HuH-7.5 (cell line): ENCODE measurements at places on chromosomes 3 and 15.

DNA sequence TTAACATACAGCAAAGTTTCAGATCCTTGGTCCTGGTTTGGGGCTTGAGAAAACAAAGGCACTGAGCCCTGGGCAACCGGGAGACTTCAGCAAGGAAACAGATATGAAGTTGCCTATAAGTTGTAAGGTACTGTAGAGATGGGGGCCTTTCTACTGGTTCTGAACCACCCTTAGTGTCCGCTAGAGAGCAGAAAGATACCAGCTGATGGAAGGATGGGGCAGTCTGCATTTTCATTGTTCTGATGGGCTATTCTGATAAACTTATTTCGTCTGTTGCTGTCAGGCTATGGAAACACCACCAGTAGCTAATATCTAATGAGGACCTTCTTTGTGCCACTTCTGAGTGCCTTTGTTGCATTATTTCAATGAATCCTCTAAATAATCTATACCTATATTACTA, 38.7 kb downstream of the FGD5 start:
- DNase-seq: no peak

GRCh38 chr3:114274929-114275328, 18.9 kb upstream of the TIGIT start:
- no peak for DNase-seq

DNA sequence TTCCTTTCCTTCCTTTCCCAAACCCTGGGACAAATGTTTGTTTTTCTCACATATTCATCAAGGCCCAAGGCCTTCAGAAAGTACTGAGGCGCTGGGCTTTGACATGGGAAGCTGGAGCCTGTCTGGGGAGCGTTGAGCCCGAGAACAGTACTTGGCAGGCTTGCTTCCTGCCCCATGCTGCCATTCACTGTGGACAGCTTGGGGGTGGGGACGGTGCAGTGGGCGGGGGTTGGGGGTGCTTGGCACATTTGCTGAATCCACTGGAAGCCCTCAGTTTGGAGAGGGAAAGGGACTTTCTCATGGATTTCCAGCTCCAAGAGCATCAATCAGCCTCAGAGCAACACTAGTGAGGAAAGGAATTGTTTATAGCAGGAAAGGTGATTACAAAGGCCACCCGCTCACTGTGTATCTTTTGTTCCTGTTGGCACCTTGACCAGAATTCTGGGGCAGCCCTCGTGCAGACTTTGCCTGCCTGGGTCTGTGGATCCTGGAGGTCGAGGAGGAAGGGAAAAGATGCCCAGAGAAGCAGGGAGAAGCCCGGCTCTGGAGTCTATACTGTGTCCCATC, 199.8 kb upstream of the RGMA start:
- DNase-seq: no peak

DNA sequence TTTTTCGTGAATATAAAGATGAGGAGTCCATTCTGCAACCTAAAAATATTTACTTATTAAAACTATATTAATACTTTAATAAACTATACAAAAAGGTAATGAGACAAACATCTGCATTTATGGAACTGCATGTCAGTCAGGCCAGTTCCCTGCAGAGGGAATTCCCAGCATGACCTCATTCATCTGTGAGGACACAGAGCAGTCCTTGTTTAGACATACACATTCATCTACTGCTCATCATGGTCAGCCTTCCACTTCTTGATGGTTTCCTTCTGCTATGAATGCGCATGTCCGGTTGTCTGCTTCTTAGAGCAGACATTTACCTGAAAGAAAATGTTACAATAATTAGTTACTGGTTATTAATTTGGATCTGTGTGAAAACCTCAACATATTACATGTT, 3.3 kb upstream of the ACTR8 start:
- no peak for DNase-seq

DNA sequence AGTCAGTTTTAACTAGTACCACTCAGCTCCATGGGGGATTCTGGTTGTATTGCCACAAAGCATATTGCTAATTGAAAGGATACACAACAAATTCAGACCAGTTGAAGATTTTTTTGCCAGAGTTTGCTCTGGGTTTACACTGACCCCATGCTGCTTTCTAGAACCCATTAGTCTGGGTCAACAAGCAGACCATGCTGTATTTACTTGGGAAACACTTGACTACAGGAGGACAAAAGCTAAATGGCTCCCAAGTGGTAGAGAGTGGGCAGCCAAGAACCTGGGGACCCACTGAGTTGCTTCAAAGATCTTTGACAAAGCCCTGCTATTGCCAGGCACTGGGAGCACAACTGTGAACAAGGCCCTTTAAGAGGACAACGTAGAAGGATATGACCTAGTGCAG, 86.8 kb upstream of the PSMD6 start:
- no peak for DNase-seq

- no peak for DNase-seq
Observed at GRCh38 chr15:67855842-67856241, 16.0 kb upstream of the RNU6-1 start.

DNA sequence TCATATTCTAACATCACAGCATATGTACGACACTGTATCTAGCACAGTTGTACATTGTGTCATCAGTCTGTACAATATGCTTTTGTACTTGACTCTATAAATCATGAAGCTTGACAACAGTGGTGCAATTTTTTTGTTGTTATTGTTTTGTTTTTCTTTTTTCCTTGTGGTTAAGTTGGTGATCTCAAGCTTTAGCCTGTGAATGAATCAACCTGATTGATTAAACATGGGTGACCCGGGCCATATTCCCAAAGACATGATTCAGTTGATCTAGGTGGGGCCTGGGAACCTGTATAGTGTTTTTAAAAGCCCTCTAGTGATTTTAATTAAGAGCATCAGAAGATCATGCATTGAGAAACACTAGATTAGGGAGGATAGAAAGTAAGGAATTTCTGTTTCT, 101.8 kb upstream of the AADACL2 start:
- no peak for DNase-seq

DNA sequence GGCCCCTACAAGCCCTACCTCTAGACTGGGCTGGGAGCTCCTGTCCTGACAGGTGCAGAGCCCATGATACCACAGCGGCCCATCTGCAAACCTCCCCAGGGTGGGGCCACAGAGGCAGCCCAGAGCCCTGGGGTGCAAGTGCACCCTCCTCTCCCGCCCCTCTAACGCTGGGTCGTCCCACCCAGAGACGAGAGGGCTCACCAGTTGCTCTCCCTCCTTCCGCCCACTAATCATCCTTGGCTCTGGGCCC, 742 bp downstream of the TNK2 start:
- no peak for DNase-seq

- DNase-seq: no peak
Observed at GRCh38 chr3:15631426-15632211, 30.1 kb downstream of the BTD start.

GRCh38 chr3:48276911-48277641, 36.2 kb downstream of the ZNF589 start:
- DNase-seq: no peak

DNA sequence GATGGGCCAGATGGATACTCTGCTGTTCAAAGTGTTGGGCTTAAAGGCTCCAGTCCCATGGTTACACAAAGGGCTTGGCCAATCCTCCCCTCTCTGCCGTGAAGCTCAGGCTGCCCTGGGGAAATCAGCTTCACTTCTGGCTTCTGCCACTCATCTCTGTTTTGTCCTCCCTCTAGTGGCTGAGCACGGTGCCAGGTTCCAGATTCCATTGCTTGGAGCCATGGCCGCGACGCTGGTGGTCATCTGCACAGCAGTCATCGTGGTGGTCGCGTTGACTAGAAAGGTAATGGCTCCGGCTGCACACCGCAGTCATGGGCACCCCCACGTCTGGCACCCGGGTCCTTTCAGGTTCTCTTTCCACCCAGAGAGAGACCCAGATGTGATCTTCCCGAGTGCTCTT, 5.6 kb downstream of the TIGIT start:
- DNase-seq: peak; percentile 64

GRCh38 chr3:25585361-25586166, 79.1 kb downstream of the TOP2B start:
- no peak for DNase-seq

DNA sequence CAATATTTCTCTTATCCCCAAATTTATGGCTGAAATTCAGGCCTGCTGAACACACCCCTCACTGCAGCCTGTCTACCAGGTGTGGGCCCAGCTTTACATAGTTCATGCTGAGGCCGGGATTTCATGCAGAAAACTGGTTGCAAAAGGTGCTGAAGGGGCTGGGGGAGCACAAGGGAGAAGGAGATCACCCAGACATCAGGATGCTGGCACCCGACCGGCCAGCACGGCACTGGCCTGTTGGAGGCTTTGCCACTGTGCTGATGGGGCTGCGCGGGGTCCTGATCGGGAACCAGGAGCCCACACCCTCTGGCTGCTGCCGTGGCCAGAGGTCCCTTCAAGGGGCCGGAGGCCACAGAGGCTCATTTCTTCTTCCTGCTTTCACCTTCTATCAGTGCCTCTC, 177.9 kb upstream of the C2CD4B start:
- DNase-seq: no peak

DNA sequence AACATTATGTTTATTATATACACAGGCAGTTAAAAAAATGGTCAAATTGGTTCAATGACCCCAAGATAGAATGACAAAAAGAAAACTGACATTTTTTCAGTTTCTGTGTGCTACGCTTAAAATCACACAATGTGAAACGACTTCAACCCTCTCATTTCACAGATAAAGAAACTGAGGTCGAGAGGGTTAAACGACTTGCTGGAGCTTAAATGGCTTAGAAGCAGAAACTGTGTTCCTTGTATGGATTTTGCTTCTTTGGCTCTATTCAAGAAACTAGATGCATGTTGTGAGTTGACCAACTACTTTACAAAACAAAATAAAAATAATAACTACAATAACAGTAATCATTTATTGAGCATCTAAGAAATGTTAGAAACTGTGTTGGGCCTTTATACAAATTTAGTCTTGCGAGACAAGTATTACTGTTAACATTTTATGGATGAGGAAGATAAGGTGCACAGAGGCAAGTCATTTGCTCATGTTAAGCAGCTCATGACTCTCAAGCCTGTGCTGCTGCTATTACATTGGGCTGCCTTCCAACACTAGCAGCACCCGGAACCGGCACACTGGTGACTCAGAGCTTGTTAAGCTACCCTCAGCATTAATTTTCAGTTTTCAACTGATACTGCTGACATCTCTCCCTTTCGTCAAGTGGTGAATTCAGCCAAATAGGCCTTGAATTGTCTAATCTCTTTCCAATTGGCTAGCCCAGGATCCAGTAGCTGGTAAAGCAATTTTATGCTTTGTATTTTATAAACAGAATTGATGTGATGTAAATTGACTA, 487.6 kb downstream of the NAALADL2 start:
- DNase-seq: no peak

DNA sequence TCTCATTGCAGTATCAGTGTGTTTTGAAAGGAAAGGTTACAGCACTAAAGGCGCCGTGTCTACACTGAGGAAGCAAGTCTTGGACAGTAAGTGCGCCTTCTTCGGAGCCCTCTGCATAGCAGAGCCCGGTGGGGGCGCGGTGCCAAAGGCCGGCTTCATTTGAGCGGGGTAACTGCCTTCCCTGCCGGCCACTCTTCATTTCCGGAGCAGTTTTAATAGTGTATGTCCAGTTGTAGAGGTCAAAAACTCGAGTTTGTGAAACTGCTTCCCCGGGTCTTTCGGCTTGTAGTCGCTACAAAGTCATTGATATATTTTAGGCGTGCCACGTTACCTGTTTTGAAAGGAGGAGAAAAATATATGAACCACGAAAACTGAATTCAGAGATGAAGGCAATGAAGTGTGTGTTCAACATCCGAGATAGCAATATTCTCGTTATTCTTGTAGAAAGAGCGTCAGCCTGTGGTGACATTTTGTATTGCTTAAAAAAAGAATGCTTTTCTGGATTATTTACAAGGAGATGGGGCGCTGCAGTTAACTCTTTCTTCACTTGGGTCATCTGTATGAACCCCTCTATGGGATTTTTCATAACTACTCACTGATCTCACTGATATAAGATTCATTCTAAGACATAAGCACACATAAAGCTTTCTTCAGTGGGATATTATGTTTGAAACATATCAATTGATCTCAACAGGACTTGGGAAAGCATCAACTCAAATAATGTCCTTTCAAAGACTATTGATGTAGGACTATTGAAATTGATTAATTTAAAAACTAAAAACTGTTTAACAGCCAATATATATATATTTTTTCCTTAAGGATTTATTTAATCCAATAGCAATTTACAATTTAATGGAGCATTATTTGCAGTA, 3.0 kb downstream of the ALCAM start:
- peak; percentile 16 for DNase-seq

- no peak for DNase-seq
Observed at GRCh38 chr3:69204315-69204957, 82.0 kb upstream of the LMOD3 start.

GRCh38 chr3:30644615-30645014, 38.2 kb downstream of the TGFBR2 start:
- no peak for DNase-seq
